ENCODE measurements at places on chromosomes 5 and 9.
A peak's percentile ranks its signal among the peaks of the same experiment; 100 is the strongest.

DNA sequence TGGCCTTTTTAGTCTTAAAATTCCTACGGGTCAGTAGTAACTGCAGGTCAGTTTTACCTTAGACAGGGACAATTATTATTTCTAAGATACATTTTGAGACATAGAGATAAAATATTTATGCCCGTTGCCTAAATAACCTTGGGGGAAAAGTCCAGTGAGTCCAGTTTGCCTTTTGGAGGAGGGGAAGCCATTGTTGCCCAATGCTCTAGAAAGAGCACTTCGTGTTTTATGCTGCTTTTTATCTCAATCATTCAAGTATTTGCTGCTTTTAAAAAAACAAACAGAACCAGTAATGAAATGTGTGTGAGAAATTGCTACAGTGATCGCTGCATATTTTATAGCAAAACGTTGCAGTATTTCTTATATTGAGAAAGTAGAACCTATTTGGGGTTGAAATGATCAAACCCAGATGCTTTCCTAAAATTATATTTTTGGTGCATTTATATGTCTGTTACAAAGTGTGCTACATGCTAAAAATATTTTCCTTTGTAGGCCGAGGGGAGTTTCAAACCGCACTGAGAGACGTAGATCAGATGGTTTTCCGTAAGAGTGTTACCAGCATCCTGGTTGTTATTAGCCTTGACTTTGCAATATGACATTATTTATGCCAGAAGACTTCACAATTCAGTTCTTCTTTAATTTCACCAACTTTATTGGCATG, 266.8 kb downstream of the AOPEP start:
- DNase-seq = no peak

DNA sequence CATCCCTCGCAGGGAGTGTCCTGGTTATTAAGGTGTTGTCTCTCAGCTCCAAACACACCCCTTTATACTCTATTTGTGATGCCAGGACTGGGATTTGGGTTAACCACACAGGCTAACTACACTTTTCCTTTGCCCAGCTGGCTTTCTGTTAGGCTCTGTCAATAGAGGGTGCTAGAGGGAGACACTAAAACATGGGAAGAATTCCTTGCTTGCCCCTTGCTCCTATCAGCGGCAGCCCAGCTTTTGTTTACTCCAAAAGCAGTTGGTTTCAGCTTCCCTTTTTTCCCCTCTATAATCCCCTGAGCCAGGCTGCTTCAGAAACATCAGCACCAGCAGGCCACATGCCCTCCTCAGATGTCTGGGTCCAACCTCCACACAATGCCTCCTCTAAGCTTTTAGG, 297.1 kb downstream of the KCTD16 start:
- DNase-seq = peak; percentile 52

DNA sequence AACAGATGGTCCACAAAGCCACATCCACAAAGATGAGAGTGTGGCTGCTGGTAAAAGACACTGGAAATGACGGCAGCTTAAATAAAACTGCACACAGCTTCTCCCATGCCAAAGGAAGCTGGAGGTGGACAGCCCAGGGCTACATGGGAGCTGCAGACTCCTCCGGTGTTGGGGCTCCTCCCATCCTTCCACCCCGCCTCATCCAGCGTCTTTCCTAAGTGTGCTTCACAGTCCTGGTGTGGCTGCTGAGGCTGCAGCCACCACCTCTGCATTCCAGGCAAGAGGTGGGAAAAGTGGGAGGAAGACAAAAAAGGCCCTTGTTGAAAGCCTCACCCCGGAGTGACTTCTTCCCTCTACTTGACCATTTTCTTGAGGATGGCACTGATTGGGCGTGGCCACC, 37.0 kb upstream of the IRX4 start:
- DNase-seq = no peak

- DNase-seq = no peak
These were observed 40.5 kb downstream of the ITGA2 start for GRCh38 chr5:53029608-53030007.

- DNase-seq = no peak
These were observed 1.1 kb downstream of the UGCG start for GRCh38 chr9:111897601-111898137.

DNA sequence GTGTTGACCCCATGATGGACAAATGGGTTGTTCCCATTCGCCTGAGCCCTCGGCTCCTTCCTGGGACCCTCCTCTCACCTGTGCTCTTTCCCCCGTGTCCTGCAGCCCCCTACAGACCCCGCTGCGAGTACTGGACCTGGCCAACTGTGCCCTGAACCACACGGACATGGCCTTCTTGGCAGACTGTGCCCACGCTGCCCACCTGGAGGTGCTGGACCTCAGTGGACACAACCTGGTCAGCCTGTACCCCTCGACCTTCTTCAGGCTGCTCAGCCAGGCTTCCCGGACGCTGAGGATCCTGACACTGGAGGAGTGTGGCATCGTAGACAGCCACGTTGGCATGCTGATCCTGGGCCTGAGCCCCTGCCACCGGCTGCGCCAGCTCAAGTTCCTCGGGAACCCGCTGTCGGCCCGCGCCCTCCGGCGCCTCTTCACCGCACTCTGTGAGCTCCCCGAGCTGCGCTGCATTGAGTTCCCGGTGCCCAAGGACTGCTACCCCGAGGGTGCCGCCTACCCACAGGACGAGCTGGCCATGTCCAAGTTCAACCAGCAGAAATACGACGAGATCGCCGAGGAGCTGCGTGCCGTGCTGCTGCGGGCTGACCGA, 3.4 kb downstream of the LRRC14B start:
- no peak for DNase-seq

GRCh38 chr5:97909541-97909940, 726.5 kb upstream of the RIOK2 start:
- no peak for DNase-seq

DNA sequence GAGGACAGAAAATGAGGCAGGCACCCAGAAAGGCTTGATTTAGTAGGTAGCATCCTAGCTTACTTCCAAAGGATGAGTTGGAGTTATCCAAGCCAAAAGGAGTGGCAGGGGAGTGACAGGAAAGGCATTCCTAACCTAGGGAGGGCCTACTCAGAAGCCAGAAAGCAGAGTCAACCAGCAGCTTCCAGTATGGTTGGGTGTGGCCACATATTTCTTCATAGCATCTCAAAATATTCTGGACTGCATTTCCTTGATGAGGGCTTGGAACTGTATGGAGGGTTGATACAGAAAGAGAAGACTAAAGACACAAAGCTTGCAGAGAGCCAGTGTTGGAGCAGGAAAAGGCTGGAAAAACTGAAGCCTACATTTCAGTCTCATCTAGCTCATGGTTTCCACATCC, 656.8 kb upstream of the DMAC1 start:
- DNase-seq = no peak

- no peak for DNase-seq
These were observed 102.9 kb downstream of the C9orf152 start for GRCh38 chr9:110105107-110105506.

DNA sequence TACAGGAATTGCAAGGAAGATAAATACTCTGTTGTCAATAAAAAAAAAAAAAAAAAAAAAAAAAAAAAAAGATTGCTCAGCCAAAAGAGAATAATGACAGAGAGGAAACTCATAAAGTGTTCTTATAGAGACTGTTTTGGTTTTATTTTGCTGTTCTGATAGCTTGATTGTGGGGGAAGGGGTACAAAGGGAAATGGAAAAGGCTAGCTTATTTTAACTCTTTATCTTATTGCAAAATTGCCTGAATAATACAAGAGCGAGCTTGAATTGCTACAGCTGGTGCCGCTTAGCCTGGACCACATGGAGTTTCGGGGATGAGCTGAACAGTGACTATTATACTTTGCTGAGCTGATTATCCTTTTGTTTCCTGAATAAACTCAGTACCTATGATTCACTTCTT, 31.0 kb upstream of the SHISAL2B start:
- no peak for DNase-seq

GRCh38 chr5:93255796-93256195, 325.2 kb downstream of the NR2F1-AS1 start:
- DNase-seq = no peak

GRCh38 chr5:74261421-74261820, 379.1 kb downstream of the ENC1 start:
- DNase-seq = no peak
